ENCODE measurements at places on chromosomes 6 and 20.
A peak's percentile ranks its signal among the peaks of the same experiment; 100 is the strongest.

- DNase-seq = no peak
Observed at GRCh38 chr6:3805448-3806123, 43.6 kb upstream of the FAM50B start.

- DNase-seq = peak; percentile 77
Observed at GRCh38 chr20:44080064-44080463, 106.9 kb downstream of the JPH2 start.

- no peak for DNase-seq
Observed at GRCh38 chr20:1832634-1833033, 62.6 kb upstream of the SIRPA start.

- peak; percentile 55 for DNase-seq
Observed at GRCh38 chr6:121652726-121653623, 217.5 kb downstream of the GJA1 start.

- no peak for DNase-seq
Observed at GRCh38 chr20:54456423-54456822, 19.0 kb upstream of the DOK5 start.

- no peak for DNase-seq
Observed at GRCh38 chr6:45148278-45148677, 179.9 kb upstream of the RUNX2 start.

All from myocyte (in vitro differentiated cells).